ENCODE measurements at places on chromosomes 5 and 9.
A peak's percentile ranks its signal among the peaks of the same experiment; 100 is the strongest.

DNA sequence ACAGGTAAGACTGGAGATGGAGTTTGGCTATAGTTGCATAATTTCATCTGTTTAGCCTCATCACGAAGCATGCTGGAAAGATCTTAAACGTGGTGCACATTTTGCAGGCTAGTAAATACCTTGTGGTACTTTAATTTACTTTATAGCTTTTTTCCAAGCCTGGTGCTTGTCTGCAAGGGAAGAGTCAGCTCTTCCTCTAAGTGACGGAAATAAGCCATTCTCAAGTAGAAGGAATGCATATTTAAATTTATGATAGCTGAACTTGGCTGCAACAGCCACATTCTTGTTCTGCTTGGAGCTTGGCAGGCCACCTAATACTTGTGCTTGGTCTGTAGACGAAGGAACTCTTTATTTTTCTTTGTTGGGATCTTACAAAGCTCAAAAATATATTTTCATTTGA is 188.0 kb upstream of the PIK3R1 start:
- DNase-seq = no peak

GRCh38 chr5:11617080-11617479 is 287.2 kb downstream of the CTNND2 start:
- DNase-seq = peak; percentile 9

GRCh38 chr9:105912863-105913516 is 218.6 kb downstream of the TMEM38B start:
- DNase-seq = peak; percentile 64

GRCh38 chr9:129990269-129991010 is 52.5 kb downstream of the FNBP1 start:
- no peak for DNase-seq

DNA sequence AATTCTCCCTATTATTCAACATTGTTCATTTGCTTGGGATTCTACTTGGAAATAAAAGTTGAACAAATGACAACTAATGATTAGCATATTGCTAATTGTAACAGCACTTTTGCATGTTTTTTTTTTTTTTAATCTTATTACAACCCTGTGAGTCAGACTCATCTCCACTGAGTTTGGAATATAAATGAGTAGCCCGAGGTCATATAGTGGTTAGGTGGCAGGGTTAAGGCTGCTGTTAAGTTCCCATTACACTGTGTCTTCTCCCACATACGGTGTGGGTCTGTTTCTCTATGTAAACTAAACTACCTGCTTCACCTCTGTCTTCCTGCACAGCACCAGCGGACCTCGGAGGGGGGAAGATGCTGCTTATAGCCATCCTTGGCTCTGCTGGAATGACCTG is 92.4 kb downstream of the EQTN start:
- peak; percentile 13 for DNase-seq

DNA sequence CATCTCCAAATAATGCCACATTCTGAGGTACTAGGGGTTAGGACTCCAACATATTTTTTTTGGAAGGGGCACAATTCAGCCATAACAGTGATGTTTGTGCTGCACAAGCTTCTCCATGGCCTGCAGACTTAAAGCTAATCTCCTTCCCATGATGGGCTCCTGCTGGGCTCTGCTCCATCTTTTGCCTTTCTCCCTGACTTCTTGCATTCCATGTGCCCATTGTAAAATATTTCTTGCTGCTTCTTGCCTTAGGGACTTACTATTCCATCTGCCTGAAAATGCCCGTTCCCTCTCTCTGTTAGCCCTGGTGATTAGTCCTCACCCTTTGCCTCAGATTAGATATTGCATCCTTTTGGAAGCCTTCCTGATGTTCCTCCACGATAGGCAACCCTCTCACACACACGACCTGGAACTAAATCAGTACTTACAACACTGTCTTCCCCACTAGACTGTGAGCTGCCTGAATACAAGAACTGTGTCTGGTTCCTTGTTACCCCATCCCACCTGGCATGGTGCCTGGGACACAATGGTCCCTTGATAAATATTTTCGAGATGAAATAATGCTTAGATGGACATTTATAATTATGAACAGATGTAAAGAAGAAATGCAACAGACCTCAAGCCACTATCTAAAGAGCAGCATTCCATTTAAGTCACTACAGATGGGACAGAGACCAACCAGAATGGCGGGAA is 33.5 kb downstream of the OR1J1 start:
- DNase-seq = no peak

All from kidney tubule cell (primary cell).